ENCODE measurements at places on chromosomes 16 and 17.

DNA sequence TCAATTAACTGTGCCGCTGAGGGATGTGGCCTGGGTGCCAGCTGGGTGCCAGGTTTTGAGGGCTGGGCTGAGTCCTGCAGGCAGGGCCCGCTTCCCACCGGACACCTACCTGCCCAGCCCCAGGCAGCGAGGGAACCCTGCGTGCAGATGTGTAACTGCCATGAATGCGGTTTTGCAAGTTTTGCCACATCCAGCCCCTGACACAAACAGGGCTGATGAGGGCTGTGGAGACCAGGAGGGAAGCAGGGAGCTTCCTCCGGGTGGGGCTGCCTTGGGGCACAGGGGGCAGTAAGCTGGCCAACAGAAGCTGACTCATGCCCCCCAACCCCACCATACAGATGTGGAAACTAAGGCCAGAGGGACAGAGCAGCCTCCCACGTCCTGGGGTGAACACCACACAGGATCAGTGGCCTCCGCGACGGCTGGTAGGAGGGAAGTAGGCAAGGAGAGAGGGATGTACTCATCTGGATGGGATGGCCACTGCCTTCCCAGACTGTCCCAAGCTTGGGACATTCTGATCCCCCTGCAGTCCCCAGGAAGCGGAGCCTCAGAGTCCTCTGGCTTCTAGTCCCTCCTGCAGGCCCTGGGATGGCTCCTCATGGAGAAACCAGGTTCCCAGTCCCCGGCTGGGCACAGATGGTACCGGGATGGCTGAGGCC, 1.6 kb downstream of the UBALD1 start:
- DNase-seq, result no peak

GRCh38 chr16:78770353-78771091, 671.1 kb downstream of the WWOX start:
- peak; percentile 20 for DNase-seq

DNA sequence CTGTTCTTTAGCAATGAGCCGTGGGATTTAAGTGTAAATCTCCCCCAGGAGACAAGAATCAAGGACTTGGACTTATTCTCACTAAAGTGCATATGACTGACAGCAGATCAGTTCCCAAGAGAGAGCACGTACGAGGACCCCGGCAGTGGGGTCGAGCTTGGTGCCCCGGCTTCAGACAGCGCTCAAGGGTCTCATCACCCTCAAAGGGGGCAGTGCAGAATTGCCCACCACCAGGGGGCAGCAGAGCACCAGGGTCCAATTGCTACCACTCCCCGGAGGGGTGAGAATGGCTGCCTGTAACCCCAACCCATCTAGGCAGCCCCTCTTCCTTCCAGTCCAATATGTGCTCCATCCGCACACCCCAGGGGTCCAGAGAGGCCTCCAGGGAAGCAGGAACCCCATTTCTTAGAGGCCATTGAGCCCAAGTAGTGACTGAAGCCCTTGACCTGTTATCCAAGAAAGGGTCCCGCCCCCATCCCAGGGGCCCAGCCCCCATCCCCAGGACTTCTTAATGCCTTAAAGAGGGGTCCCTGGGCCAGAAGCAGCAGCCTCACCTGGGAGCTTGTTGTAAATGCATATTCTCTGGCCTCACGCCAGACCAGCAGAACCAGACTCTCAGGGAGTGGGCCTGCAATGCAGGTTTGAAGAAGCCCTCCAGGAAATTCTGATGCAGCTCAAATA, 86.1 kb downstream of the ZDHHC7 start:
- DNase-seq, result peak; percentile 27

DNA sequence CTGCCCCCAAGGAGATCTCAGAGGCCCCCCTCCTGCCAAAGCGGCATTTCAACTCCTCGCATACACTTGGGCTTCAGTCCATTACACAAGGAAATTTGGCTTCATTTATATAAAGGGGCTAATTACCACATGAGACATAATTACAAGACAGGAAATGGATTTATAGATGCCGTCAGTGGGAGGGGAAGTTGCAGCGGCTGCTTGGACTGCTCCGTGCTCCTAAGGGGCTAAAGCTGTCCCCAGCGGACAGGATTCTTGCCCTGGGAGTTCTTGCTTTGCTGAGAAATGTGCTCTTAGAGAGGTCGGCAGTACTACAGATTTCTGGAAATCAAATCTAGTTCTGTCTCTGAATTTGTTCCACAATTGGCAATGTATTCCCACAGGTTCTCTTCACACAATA, 57.2 kb upstream of the NLK start:
- no peak for DNase-seq

- peak; percentile 16 for DNase-seq
Observed at GRCh38 chr16:68289621-68290329, 21.0 kb downstream of the SLC7A6OS start.

GRCh38 chr16:30941600-30942425, 7.1 kb upstream of the ORAI3 start:
- no peak for DNase-seq

DNA sequence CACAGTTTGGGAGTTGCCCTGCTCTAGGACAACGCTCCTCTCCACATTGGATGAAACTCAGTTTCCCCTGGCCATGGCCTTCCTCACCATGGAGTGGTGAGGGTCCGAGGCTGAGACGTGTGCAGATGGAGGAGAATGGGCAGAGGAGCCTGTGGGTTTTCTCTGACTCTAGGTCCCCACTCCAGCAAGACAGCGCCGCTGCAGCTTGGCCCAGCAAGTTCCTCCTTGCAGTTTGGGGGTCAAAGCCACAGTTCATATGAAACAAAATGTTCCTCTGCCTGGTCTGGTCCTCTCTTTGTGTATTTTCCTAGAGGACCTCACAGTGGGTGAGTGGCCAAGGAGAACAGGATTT, 2.3 kb downstream of the C16orf54 start:
- no peak for DNase-seq

GRCh38 chr16:81606039-81606438, 161.4 kb downstream of the CMIP start:
- no peak for DNase-seq

GRCh38 chr16:3645504-3646347, 8.8 kb upstream of the DNASE1 start:
- DNase-seq, result no peak

DNA sequence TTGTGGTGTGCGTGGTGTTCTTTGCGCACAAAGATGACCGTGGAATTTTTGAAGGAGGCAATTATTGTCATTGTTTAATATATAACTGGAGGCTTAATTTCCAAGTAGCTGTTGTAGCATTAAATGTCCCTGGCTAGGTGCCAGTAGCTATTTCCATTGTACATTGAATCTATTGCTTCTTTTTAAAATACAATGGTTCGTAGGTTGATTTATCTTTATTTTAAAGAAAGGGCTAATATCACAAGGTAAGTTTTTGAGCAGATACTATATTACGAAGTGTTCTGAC, 127.1 kb downstream of the RPTOR start:
- no peak for DNase-seq

DNA sequence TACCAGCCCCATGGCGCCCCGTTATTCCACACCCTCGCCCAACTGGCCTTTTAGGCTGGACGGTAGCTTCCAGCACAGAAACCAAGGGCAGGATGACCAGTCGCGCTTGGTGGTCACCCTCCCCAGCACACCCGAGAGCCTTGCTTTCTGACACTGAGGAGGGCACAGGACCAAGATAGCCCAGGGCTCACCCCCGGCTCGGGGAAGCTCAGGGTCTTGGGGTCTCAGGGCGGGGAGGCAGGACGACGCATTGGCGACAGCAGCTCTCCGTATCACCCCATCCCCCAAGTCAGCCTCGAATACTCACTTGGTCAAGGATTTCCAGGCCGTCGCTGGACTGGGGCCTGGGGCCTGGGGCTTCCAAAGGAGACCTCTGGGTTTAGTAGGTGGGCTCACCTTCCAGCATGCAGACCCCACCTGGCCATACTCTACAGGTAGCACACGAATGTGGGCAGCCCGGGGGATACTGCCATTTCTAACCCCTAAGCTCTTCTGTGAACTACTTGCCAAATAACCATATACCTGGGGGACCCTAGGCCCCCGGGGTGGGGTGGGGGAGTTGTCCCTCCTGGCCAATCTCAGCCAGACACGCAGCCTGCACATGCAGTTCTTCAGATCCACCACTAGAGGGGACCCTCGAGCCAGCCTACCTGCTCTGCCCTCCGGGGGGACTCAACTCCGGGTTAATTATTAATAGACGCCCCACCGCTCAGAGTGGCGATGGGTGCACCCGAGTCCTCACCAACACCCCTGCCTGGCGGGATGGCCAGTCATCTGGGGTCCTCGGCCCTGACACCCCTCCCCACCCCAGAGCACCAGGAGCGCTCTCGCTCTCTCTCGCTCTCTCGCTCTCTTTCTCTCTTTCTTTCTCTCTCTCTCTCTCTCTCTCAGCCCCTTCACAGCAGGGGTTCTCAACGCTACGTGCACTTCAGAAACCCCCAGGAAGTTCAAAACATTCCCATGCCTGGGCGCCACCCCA, 30.0 kb downstream of the TBC1D16 start:
- no peak for DNase-seq

- no peak for DNase-seq
Observed at GRCh38 chr17:67636834-67637520, 80.8 kb upstream of the NOL11 start.

DNA sequence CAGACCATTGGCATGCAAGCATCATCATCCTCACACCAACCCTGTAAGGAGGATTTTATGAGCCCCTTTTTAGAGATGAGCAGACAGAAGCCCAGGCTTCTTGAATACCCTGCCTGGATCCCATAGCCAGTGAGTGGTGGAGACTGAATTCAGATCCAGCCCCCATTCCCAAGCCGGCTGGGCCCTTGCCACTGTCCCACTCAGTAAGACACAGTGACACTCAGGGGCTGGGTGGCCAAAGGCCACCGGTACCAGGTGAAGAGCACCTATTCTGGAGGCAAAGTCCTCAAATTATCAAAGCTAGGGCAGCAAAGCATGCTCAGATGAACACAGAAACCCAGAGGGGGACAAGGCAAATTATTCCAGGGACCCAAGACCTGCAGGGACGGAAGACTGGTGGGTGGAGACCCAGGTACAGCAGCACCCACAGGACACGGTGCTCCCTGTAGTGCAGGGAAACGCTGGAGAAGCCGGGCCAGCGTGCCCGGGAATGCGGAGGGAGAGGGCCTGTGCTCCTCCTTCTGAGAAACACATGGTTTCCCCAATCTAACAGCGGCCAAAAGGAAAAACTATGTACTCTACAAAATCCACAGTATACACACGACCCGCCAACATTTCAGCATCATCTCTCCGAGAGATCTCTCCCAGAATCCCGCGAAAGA, 33.2 kb upstream of the CRHR1 start:
- DNase-seq, result no peak

DNA sequence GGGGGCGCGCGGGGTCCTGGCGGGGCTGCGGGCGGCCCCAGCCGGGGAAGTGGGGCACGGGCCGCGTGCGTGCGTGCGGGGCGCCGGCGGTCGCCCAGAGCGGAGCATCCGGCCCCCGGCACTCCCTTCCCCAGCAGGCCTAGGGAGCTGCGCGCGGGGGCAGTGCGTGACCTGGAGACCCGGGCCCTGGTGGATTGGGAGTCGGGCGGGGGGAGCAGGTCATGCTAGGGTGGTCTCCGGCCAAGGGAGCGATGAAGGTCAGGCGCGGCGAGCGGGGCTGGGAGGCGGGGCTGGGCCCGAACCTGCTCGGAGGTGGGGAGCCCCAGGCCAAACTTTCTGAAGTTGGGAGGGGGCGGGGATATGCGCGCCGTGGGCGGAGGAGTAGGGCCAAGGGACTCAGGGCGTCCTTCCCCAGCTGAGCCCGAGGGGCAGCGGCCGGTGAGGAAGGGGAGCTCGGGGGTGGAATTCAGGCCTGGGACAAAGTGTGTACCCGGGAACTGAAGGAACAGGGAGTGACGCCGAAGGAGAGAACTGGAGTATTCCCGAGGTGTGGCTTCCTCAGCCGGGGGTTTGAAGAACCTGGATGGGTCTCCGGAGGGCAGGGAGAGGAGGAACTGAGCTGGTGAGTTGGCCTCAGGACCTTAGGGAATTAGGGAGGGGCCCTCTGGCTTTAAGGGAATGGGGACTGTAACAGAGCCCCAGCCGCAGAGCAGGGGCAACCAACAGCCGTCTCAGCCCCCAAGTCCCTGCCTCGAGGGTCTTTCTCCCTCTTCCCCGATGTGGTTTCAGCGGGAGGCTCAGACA, 589 bp downstream of the XYLT2 start:
- no peak for DNase-seq

DNA sequence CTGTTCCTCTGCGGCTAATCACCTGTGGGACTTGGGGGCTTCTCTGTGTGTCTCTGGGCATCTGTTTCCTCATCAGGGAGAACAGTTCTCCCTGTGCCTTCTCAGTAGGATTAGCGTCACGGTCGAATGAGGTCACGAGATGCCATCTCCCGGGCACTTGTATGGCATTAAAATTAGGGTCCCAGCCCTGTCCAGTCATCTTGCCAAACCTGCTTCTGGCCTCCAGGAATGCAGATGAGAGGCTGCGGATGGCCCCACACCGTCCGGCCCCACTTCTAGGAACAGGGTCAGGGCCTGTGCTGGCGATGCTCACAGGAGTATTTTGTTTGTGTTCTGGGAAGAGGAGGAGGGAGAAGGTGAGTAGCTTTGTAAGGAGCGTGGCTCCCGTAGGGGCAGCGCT, 58.5 kb downstream of the OR1D5 start:
- DNase-seq, result no peak

DNA sequence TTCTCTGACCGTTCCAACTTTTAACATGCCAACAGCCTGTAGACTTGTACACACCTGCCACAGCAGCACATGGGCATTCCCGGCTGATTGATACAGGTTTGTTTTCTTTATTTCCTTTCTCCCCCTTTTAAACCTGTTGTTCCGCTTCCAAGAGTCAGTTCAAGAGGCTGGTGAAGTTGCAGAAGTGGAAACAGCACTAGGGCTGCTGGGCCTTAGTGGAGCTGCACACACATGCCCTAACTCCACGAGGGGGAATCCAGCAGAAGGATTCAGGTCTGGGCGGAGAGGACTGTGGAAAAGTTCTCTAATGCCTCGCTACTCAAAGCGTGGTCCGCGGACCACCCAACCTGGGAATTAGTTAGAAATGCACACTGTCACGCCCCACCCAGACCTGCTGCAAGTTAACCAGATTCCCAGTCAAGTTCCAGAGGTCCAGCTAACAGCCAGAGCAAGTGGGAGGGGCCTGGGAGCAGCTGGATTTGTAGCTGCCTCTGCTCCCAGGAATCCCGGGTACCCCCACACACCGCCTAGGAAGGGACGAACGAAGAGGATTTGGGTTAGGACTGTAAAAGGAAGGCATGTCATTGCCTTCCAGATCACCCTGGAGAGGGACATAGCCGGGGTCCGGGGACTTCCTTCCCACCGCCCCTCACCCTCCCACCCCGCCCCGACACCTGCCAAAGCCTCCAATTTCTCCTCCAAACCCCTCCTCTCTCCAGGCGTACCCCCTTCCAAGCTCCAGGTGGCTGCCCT, 542 bp downstream of the SLC39A11 start:
- DNase-seq, result peak; percentile 28

DNA sequence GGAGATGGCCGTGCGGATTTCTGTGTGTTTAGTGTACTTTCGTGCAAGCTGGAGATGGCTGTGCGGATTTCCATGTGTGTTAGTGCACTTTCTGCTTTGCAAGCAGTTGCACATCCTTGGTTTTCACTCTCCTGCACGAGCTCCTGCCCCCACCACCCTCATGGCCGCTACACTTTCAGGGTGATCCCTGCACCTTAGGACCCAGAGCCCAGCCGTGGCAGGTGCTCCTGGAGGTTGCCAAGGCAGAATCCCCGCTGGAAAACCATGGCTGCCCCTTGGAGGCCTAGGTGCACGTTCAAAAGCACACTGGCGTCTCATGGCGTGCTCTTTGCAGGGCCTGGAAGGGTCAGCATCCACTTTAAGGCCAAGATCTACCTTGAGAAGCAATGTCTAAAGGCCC, 311.0 kb upstream of the TNRC6C start:
- no peak for DNase-seq

All from amygdala (tissue), 56 donors.